ENCODE measurements at places on chromosomes 1 and 21.

GRCh38 chr1:67367370-67368045 lies 59.8 kb downstream of the IL12RB2 start:
- DNase-seq, result no peak

DNA sequence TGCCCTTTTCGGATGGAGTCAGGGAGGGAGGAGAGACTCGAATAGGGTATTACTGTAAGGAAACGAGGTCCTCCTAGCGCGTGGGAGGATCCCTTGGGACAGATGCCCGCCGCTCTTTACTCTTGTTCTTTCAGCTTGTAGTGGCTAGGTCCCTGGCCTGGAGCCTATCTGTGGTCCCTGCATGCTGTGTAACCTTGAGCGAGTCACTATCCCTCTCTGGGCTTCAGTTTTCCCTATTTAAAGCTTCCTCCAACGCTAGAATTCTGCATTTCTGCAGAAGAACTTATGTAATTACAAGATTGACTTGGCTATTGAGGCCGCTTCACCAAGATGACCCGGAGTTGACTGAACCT lies 744 bp downstream of the MIER1 start:
- DNase-seq, result no peak

DNA sequence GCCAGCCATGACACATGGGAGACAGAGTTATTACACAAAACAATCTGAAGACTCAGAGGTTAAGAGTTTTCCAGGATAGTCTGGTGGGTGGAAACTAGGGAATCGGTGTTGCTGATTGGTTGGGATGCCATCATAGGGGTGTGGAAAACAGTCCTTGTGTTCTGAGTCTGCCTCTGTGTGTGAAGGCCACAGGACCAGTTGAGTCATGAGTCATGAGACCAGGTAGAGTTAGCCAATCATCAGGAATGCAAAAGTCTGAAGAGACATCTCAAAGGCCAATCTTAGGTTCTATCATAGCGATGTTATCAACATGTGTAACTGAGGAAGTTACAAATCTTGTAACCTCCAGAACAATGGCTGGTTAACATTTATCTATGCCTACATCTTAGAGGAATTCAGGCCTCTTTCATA lies 49.7 kb upstream of the NEK7 start:
- DNase-seq, result no peak

GRCh38 chr1:230189824-230190223 lies 122.8 kb downstream of the GALNT2 start:
- no peak for DNase-seq

DNA sequence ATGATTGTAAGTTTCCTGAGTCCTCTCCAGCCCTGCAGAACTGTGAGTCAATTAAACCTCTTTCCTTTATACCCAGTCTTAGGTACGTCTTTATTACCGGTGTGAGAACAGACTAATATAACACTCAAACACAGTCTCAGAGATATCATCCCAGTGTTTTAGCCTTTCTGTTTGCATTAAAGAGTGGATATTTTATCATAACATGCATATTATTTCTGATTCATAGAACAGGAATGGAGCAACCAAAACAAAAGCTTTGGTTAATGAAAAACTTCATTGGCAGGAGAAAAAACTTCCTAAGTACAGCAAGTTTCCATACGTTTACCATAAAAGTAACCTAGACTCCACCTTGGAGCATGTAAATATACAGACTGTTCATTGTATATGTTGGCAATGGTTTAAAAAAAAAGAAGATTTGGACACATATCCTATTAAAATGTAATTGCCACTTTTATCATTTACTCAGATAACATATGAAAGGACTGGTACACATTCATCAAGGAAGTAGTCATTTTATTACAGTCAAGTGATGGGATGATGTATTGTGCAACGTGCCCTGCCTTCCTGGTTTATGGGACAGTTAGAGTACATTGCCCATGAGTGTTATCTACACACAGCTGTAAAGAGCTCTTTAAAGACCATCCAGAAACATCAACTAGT lies 144.8 kb downstream of the ETS2 start:
- no peak for DNase-seq

DNA sequence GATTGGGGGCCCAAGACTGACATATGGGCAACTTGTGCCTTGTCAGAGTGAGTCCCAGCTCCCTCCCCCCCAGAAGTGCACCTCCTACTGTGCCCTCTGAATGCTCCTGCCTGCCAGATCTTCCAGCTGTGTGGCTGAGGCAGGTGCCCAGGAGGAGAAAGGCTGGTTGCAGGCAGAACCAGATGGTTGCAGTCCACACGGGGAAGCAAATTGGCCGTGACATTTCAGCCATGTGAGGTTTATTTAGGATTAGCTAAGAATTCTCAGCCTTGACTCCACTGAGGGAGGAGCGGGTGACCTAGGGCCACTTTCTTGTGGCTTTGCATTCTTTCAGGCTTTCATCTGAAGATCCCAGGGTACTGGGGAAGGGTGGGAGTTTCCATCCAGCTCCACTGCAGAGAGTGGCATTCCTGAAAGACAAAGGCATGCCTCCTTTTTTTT lies 33.8 kb downstream of the PEX14 start:
- no peak for DNase-seq

GRCh38 chr1:114259511-114260160 lies 106.0 kb upstream of the SYT6 start:
- no peak for DNase-seq

- no peak for DNase-seq
These were observed 9.8 kb downstream of the PAX7 start for GRCh38 chr1:18640228-18641004.

DNA sequence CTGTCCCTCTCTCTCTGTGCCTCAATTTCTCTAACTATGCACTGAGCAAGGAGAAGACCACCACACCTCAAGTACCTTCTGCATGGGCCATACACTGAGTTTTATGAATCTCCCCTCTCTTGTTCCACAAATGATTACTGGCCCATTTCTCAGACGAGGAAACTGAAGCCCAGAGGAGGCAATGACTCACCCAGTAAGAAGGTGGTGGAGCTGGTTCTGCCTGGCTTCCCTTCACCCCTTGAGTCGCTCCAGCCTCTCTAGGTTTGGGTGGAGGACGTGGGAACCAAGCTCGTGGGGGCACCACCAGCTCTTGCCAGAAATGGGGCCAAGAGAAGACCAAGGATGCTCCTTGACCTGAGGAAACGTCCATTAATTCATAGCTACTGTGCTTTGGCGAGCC lies 21.3 kb upstream of the RUNX3 start:
- no peak for DNase-seq

DNA sequence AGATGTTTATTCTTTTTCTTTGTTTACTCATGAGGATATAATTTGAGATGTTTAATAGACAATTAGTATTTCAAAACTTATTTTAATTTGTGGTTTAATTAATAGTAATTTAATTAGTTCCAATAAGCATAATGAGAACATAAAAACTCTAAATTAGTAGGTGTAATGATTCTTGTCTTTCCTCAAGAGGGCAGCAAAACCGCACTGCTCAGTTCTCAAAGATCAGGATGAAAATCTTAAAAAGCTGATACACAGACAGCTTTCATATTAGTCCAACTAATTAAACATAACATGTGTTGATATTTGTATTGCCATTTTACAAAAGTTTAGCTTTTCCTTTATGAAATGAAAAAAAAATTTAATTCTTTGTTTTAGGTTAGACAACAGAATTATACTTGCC lies 106.7 kb upstream of the C21orf91 start:
- no peak for DNase-seq

DNA sequence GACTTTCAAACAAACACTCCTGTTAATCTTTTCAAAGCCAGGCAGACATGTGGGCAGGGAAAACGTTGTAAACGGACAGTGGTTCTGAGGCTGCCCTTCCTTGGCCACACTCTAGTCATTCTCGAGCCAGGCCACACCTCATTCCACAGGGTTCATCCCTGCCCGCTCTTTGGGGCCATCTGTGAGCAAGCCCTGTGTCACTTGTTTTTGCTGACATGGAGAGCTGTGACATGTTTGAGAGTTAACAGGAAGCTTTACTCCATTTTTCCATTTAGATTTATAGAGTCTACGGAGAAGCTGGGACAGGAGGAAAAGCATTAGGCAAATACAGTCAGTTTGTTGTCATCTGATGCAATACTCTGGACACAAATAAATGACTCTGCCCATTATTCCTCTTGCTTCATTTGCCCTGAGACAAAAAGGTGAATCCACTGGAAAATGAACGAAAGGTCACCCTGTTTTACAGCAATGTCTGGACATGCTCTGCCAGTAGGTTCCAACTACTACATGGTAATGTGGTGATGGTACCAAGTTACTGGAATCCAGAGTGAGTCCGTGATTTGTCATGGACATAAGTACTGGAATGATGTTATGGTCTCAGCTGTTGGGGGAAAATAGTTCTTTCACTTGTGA lies 126.9 kb downstream of the CLIC6 start:
- DNase-seq, result no peak

DNA sequence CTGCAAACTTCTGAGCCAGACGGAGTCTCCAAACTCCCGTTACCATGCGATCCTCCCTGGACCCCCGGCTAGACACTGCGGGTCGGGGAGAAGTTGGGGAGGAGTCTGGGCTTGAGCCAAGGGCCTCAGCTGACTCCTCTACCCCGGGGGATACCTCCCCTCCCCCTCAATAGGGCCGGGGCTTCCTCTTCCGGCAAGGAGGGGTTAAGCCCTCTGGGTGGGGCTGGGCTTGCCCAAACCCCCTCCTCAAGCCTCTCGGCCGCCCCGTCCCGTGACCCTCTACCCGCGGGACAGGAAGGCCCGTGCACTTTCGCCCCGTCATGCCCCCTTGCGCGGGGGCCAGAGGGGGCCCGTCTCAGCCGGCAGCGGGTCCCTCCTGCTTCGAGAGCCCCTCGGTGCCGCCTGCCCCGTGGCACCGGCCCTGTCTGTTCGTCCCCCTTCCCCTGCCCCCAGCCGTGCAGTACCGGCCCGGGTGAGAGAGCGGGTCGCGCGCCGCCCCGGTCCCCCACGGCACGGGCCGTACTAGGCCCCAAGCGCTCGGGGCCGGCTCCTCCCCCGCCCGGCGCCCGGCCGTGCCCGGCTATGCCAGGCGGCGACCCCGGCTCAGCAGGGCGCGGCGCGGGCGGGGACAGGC lies 652 bp downstream of the ARL8A start:
- no peak for DNase-seq

Measured in CD4-positive, alpha-beta T cell (primary cell).